ENCODE measurements at places on chromosomes 5 and 9. TPM values are rescaled to one million over a fixed set of nuclear protein-coding genes. Genes with fewer than 3 reads are reported as not detected.

DNA sequence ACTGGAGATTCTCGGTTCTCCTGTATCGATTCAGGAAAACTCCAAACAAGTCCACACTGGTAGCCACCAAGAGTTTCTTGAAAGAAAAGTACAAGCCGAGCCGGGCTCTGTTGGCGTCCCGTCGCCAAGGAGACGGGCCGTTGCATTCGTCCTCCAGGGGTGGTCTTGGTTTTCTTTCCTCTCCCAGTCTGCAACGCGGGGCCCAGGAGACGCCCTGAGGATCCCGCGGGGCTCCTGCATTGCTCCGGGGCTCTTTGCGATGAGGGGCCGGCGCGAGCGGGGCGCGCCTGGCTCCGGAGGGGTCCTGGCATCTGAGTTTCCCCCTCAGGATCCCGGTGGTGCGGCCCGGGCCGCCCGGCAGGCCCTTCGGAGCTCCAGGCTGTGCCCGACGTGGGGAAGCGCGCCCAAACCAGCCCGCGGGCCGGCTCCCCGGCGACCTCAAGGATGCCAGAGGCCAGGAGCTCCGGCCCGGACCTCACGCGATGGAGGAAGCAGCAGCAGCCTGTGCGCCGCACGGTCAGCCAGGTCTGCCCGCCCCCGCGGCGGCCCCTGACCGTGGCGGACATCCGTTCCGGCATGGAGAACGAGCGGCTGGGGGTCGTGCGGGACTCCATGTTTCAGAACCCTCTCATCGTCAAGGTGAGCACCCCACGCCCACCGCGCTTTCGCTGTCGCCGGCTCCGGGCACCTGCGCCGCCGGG lies at the start of gene CFAP77:
CFAP77 (plus strand) TSS at position 384 of the 701 bp plus-strand sequence; CDS start at position 445, 61 bp downstream.
- peak; percentile 44 for DNase-seq

DNA sequence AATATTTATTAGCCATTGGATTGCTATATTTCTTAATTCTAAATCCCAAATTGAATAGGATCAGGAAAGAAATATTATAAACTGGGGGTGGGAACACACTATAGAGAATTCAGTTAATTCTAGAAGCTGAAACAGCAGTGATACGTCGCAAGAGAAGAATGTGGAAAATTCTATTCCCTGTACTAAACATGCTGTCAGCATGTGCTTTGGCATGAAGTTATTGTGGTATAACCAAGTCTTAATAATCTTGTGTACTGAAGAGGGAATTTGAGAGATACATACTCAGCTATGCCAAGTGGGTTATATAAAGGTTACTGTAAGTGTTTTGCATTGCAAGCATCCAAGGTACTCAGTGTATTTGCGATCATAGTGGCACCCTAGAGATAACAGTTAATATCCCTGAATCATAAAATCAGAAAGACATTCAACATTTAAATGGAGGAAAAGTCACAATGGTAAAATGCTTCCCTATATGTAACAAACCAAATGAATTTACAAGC lies 1492.9 kb upstream of the C9orf72 start:
- no peak for DNase-seq

DNA sequence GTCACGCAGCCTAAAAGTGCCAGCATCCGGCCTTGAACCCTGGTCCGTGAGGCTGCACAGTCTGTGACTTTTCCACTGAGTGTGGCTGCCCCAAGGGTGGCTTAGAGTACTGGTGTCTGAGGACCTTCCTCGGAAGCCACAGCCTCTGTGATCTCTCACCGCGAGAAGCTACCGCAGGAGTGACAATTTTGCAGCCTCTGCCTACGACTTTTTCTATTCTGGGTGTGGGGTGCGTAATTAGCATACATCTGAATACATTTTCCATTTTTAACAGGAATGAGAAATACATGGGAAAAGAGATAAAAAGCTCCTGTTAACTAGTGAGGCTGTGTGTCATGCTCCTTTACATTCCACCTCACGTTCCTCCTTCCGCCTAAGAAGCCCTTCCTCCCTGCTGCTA lies 48.3 kb upstream of the HRH2 start:
- no peak for DNase-seq

SHOC1 gene
- total RNA-seq, result not detected

GRCh38 chr5:149400304-149400703 lies 21.2 kb upstream of the IL17B start:
- no peak for DNase-seq

- no peak for DNase-seq
These were observed 12.6 kb downstream of the ERP44 start for GRCh38 chr9:100086097-100086635.

DNA sequence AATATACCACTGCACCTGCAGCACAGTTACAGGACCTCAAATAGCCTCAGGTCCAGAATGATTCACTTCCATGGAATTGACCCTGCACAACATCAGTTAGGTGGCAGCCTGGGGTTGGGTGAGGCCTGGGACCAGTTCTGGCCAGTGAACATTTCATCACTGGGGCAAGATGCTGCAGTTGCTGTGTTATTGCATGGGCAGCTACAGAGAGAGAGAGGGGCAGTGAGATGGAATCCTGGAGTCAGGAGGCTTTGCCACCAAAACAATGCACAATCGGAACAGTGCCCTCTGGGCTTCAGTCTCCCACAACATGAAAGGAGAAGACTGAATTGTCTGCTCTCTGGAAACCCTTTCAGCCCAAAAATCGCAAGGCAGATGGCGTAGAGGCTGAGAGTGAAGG lies 51.8 kb downstream of the SH3TC2 start:
- DNase-seq, result no peak

DNA sequence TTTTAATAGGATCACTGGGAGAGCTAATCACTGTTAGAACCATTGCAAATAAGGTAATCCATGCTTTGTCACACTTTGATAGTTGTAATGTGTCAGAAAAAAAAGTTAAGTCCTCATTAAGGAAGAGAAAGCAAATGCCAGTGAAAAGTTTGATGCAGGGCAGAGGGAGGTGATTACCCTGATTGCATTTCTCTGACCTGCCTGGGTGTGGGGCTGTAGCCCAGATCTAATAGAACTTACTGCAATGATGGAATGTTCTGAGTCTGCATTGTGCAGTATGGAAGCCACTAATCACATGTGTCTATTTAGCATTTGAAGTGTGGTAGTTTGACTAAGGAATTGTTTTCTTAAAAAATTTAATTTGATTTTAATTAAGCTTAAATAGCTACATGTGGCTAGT lies 202.7 kb downstream of the ATP10B start:
- DNase-seq, result no peak

LVRN gene
- total RNA-seq, result 0.56 TPM

GOLPH3 gene
- total RNA-seq, result 61.7 TPM

RORB gene
- 0.75 TPM for total RNA-seq

LCN2 gene
- not detected for total RNA-seq

CDH6 gene
- total RNA-seq, result 233 TPM

- no peak for DNase-seq
These were observed 40.3 kb downstream of the JAK2 start for GRCh38 chr9:5025416-5025815.

DNA sequence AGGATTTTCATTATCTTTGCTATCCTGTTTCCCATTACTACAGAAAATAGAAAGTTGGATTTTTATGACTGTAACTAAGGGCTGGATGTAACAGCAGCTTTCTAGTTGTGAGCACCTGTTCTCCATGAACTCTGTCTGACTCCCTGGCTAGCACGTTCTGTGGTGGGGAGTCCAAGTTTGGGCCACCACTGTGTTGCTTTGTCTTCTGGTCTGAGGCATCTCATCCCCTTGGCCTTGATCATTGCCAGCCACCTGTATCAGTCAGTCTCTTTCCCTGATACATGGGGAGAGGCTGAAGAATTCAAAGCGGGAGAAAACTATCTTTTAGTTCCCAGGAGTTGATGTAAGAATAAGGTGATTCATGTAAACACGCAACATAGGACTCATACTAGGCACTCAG lies 33.4 kb downstream of the WDR70 start:
- DNase-seq, result no peak

DNA sequence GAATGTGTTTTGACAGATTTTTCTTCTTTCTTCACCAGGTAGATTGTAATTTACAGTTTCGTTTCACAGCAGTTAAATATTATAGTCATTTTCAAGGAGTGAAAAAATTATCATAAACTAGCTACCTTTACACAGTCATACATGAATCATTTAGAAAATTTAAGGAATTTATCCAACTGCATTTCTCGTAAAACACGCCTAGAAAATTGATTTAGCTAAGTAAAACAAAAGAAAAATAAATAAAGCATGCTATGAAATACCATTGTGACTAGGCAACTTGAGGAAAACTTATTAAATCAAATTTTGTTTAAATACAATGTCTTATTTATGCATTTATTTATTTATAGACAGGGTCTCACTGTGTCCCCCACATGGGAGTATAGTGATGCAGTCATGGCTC lies 109.9 kb upstream of the EMB start:
- no peak for DNase-seq

DNA sequence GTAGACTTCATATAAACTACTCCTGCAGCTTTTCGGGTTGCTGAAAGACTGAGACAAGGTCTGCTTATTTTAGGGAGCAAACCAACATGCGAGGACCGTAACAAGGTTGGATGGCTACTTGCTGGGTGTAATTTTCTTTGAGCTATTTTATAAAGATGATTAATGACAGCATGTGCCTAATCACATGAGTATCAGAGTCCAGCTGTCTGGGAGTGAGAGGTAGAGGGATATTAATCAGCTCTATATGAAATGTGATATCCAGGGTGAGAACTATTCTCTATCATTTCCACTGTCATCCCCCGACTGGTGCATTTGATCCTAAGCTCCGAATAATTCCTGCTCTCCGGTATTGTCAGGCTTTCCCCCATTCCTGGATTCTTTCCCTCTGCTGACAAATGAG lies 193.8 kb upstream of the HMHB1 start:
- no peak for DNase-seq

GRCh38 chr5:105695941-105696340 lies 1974.8 kb downstream of the EFNA5 start:
- DNase-seq, result no peak

DNA sequence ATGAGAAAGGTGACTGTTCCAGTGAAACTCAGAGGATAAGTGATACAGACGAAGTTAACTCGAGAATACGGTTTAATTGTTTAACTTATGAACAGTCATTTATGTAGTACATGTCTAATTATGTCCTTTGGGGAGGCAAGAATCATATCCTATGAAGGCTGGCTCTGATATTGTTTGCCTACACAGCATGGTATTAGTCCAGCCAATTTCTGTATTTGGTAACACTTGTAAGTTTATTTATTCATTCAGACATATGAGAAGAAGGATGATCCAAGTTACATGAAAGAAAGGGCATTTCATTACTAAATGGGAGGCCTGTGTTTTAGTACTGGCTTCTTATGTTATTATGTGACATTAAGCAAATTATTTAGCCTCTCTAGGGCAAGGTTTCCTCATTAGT lies 199.7 kb downstream of the NNT start:
- DNase-seq, result no peak

C5orf46 gene
- not detected for total RNA-seq

DNA sequence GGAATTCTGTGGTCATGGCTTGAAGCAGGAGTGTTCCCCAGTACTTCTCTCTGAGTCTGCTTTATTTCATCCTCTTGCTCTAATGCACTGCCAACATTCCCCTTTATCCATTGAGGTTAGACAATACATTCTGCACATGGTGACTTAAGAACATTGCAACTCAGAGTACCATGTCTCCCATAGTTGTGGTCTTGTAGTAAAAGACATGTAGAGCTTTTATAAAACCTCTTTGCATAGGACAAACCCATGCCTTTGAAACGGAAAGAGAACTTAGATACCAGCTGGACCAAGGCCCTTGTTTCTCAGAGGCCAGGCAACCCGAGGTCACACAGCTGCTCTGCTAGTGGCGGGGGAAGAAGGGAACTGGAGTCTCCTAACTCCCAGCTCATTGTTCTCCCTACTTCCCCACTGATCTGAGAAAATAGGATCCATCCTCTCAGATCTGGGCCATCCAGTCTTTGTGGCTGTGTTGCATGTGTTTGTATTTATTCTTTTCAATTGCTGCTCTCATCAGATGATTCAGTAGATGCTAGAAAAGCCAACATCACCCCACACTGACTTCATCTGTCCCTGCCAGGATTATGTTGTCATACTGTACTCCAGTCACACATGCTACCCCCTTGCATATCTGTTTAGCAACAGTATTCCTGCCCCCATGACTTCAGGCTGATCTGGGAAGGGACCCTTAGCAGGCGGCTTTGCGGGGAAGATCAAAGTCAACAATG lies 236.9 kb downstream of the SAXO1 start:
- no peak for DNase-seq

ZNG1F gene
- 9.5 TPM for total RNA-seq

IL31RA gene
- total RNA-seq, result not detected

PNPLA7 gene
- total RNA-seq, result 1.8 TPM

- no peak for DNase-seq
These were observed 104.2 kb downstream of the MARCHF3 start for GRCh38 chr5:126926187-126926586.

GRCh38 chr5:56402266-56403220 lies 169.4 kb upstream of the ANKRD55 start:
- DNase-seq, result no peak

SLC36A2 gene
- total RNA-seq, result not detected

DNA sequence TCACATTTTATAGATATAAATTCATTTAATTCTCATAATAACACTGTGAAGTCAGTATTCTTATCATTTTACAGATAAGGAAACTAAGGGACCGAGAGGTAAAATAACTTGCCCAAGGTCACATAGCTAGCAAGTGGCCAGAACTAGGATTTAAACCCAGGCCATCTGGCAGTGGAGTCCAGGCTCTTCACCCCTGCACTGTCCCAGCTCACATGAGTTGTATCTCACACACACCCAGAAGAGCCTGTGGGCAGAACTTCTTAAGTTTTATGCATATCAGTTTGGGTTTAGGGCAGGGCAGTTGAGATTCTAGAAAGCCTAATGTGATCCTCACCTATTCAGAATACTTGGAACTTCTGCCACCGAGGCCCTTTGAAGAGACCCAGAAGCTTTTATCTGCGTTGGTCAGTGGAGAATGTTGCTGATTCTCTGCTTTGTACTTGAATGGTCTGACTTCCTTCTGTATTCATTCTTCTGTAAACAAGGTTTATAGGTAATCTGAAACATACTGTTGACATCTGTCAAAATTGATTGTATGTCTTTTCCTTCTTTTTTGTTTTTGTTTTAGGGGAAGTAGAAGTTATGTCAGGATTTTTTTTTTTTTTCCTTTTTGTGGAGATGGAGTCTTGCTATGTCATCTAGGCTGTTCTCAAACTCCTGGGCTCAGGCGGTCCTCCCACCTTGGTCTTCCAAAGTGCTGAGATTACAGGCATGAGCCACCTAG lies 75.8 kb downstream of the KIAA1958 start:
- no peak for DNase-seq

DNA sequence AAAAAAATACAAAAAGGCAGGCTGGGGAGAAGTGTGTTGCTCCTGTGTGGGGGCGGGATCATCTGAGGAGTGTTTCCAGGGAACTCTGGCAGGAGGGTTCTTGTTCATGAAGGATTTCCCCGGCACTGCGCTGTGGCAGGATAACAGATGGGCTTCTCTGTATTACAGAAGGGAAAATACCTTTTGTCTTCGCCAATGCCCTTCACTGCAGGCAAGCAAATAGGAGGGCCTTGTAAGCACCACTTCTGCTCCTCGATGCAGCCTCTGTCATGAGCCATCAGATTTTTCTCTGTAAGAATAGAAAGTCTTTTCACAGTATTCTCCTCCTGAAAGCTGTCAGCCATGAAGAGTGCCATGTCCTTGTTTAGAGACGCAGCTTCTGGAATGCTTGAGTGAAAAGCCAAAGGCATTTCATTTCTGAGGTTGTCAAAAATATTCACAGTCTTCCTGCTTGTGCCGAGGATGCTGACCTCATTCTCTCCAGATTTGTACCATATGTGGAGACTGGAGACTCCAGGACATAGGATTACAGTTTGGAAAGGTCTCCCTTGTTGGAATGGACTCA lies 294.0 kb downstream of the YTHDC2 start:
- DNase-seq, result no peak

Data from neural crest cell (in vitro differentiated cells).